ENCODE measurements at places on chromosomes 1 and 21.

DNA sequence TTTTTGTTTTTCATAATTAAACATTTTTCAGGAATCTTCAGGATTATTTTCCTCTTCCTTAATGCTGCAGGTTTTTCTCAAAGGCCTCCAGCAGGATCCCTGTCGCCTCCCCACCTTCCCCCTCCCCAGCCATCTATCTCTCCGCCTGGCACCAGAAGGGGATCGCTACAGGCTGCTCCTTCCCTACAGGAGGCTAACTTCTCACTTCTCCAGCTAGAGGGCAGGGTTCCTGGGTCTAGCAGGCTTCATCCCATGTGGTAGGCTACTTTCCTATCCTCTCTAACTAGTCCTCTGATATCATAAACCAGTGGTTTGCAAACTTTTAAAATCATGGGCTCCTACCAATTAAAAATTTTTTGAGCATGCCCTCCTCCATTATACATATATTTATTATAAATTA is 104.1 kb downstream of the KCNN3 start:
- no peak for DNase-seq

- DNase-seq = no peak
These were observed 31.4 kb downstream of the POFUT2 start for GRCh38 chr21:45256021-45256911.

GRCh38 chr1:54084794-54085193 is 31.4 kb downstream of the TCEANC2 start:
- DNase-seq = no peak

DNA sequence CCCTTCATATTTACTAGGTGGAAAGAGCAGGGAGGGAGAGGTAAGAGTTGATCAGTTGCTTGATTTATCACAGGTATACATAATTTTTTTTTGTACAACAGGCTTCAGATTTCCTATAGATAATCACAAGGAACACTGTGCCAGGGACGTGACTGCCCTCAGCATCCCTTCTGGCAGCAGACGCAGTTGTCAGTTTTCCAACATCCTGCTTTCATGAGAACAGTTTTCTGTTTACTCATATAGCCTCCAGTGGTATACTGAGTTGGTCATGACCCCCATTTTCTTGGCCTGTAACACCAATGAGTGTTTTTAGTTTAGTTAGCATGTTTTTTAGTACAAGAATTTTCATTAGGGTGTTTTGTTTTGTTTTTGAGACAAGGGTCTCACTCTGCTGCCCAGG is 37.9 kb upstream of the PTPRF start:
- no peak for DNase-seq

- peak; percentile 7 for DNase-seq
These were observed 954 bp downstream of the RSBN1 start for GRCh38 chr1:113811156-113811887.

- DNase-seq = no peak
These were observed 88.4 kb upstream of the COL6A1 start for GRCh38 chr21:45892916-45893739.

DNA sequence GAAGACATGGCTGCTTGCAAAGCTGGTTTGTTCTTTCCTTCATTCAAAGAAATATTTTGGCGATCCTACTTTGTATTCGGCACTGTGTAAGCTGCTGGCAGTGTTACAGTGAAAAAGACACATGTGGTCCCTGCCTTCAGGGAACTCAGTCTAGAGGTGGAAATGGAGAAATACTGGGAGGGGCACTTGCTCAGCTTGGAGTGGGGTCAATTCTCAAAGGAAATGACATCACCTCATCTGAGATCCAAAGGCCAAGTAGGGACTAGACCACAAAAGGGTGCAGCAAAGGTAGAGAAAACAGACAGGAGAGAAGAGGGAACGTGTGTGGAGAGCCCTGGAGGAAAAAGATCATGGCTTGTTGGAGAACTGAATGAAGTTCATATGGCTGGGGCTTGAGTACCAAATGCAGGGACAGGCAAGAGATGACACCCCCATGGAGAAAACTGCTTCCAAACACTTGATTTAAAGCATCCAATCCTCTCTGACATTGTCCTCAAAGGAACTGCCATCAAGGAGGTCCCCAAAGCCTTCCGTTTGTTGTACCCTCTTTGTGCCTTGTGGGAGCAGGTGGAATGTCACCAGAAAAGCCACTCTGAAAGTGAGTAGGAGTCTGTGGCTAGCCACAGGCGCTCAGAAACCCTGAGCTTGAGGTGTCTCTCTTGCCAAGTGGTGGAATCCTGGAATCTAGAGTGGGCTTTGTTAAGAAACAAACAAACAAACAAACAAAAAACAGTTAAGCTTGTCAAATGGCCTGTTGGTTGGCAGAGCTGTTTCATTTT is 48.3 kb upstream of the TDRD10 start:
- no peak for DNase-seq

DNA sequence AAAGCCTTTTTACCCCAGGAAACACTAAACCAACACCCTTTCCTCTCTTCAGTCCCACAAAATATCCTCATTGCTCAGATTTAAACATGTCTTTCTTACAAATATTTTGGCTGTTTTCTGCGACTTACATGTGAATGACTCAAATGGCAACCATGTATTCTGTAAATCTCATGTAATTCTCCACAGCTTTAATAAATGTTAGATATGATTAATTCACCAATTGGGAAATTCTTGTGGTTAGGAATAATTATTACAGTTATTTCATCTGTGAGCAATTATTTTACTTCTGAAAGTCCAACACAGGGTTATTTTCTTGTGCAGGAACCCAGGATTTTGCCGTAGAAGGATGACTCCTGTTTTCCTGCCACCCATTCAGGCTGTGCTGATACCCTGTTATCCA is 431.5 kb downstream of the LMO4 start:
- DNase-seq = no peak

- DNase-seq = no peak
These were observed 13.2 kb downstream of the TMEM269 start for GRCh38 chr1:42797979-42798378.

GRCh38 chr1:155277902-155278688 is 832 bp downstream of the HCN3 start:
- peak; percentile 68 for DNase-seq

GRCh38 chr1:15492596-15492995 is 16.7 kb downstream of the CELA2B start:
- DNase-seq = no peak

GRCh38 chr1:204304067-204304466 is 55.7 kb downstream of the PLEKHA6 start:
- DNase-seq = no peak

DNA sequence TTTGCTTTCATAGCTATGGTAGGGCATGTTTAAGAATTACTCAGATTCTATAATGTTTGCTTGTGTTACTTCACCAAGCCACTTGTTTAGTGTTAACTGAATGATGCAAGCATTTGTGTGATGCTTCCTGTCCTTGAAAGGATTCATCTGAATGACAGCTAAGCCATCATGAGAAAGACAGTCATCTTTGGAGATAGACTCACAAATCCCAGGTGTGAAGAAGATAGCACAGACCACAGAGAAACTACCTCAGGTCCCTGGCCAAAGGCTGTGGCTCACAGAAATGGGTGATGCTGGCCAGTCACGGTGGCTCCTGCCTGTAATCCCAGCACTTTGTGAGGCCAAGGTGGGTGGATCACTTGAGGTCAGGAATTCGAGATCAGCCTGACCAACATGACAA is 321.4 kb downstream of the DPYD start:
- DNase-seq = no peak

- peak; percentile 43 for DNase-seq
These were observed 3.1 kb downstream of the ACTA1 start for GRCh38 chr1:229430761-229431283.

- DNase-seq = no peak
These were observed 94.5 kb upstream of the ATP1A1 start for GRCh38 chr1:116278541-116278866.

- DNase-seq = no peak
These were observed 1.4 kb upstream of the KLHL21 start for GRCh38 chr1:6603915-6604558.

GRCh38 chr1:46770541-46770940 is 28.3 kb upstream of the CYP4B1 start:
- DNase-seq = no peak

GRCh38 chr21:28127175-28127785 is 865.4 kb downstream of the LTN1 start:
- DNase-seq = no peak

DNA sequence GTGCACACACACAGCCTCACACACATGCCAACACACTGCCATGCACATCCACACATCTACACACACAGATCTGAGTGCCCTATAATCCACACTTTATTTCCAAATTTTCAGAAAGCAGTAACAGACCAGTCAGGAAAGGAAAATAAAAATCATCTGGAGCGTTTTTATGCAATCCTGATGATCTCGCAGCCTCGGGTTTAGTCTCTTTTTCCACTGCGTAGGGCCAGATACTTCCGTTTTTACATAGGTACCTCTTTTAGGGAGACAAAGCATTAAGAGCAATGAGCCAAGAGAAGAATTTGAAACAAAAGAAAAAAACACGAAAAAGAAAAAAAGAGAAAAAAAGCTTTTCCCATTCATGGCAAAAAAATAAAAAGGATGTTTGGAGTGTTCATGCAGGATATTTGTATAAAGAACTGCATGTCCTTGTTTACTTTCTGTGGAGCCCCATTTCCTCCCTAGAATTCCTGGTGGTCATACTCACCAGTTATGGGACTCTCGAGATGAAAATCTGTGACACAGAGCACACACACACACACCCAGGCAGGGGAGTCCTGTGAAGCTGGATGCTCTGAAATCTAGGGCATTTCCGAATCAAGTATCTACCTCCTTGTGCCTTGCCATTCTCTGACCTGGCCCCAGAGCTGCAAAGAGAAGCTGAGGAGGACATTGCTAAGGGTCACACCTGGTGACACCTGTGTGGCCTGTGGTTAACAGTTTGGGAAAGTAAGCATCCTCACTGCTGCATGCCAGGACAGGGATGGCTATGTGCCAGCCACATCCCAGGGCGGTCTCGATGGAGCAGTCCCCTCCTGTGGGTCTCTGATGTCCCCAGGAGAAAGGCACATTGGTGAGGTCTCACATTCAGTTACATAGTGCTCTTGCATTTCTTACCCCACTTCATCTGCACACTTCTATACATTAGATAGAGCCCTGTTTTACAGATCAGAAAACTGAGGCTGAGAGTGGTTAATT is 83.6 kb downstream of the RUNX1 start:
- no peak for DNase-seq

DNA sequence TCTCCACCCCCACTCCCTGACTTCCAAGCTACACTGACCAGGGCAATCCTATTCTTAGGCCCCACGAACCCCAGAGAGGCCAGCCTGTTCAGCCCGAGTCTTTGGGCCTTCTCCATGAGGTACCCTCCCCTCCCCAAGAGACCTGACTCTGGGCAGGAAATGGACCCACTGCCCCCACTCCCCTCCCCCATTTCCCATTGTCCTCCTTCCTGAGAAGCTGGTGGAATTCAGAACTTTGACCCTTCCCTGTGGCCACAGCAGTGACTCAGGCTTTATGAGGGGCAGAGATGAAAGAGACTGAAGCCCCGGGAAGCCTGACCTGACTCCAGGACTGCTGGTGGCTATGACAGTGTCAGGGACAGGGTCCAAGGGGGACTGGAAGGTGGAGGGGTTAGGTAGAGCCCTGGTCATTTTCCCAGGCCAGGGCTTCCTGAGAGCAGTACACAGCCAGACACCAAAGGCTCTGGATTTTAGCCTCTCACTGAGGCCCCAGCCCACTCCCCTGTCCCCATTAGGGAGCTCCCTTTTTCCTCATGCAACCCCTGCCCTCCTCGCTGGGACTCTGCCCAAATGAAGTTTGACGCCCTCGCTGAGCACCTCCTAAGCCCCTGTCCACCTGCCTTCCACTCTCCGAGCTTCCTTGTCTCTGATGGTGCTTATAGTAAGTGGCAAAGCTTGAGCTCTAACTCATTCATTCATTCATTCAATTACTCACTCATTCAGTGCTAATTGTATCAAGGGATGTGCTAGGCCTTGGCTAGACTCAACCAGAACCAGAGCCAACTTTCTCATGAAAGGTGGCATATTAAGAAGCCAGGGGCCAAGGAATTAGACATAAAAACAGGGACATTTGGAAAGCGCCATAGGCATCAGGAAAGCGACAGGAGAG is 3.0 kb downstream of the CRYBG2 start:
- DNase-seq = no peak

- no peak for DNase-seq
These were observed 92.6 kb upstream of the NEK7 start for GRCh38 chr1:198064181-198064580.

GRCh38 chr1:219710529-219711194 is 97.8 kb upstream of the ZC3H11B start:
- DNase-seq = no peak

DNA sequence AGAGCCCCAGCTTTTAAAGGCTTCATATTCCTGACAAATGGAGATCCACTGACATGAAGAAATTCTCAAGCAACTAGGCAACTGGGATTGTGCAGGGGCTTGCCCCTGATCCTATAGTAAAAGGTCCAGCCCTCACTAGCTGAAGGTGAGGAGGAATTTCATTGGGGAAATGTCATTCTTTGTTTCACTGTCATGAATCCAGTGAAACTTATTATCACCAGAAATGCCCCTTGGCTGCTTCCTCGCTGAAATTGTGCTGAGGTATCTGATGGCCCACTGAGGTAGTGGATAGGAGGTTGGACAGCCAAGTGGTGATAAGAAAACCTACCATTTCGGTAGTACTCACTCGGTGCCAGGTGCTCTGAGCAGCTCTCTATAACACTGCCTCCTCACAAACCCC is 36.2 kb downstream of the CCN1 start:
- DNase-seq = no peak

DNA sequence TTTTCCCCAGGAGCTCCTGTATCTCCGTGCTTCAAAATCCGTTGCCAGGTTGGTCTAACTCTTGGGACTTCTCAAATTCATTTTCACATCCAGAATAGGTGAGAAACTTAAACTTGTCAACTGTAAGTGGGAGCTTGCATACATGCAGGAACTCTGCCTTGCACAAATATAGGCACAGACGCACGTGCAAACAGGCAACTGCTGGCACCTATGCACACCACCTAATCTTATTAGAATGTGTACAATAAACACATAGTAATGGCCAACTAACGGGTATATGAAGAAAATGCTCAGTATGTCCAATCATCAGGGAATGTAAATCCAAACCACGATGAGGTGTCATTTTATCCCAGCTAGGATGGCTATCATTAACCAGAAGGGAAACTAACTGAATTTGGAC is 22.6 kb upstream of the FCGR2A start:
- no peak for DNase-seq

- no peak for DNase-seq
These were observed 167.1 kb upstream of the JUN start for GRCh38 chr1:58950897-58951296.
